ENCODE measurements at places on chromosomes 3 and 15. TPM values are rescaled to one million over a fixed set of nuclear protein-coding genes. Genes with fewer than 3 reads are reported as not detected.

TKT gene
- 265 TPM for total RNA-seq

FANCI gene
- total RNA-seq = 12.6 TPM

FGF7 gene
- total RNA-seq = 13.0 TPM

TMEM62 gene
- 25.7 TPM for total RNA-seq

MEIS2 gene
- total RNA-seq = 33.5 TPM

SSUH2 gene
- 19.7 TPM for total RNA-seq

NPAP1 gene
- total RNA-seq = 1.2 TPM

CEP70 gene
- 25.4 TPM for total RNA-seq

CAV3 gene
- total RNA-seq = not detected

ISLR gene
- total RNA-seq = 31.4 TPM

FOXL2NB gene
- total RNA-seq = not detected

C3orf85 gene
- 33.4 TPM for total RNA-seq

PRR20G gene
- total RNA-seq = not detected

DNAH12 gene
- 1.1 TPM for total RNA-seq

SERPINI2 gene
- not detected for total RNA-seq

TLR9 gene
- total RNA-seq = not detected

PLSCR2 gene
- total RNA-seq = not detected

GOLGA6A gene
- not detected for total RNA-seq

MYEF2 gene
- total RNA-seq = 16.2 TPM

LRTM1 gene
- not detected for total RNA-seq

ZNF654 gene
- total RNA-seq = 20.5 TPM

Measured in hepatocyte (in vitro differentiated cells).